Cortex of kidney (tissue), 1 donor: ENCODE measurements at places on chromosomes 5 and 9.

DNA sequence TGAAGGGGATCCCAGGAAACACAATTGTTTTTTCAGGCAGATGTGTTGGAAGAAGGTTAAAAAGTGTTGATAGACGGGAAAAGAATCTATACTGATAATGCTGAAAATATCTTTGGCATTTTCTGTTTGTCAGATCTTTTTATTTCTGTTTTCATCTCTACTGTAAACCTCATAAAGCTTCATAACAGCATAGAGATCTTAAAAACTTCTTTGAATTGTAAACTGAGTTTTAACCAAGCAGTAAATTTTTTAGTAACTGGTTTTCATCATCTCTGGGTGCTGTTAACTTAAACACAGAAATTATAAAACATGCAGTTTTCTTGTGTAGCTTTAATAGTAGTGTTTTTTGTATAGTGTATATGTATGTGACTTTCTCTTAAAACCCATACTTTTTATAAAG, 227.0 kb downstream of the WDR70 start:
- no peak for DNase-seq

DNA sequence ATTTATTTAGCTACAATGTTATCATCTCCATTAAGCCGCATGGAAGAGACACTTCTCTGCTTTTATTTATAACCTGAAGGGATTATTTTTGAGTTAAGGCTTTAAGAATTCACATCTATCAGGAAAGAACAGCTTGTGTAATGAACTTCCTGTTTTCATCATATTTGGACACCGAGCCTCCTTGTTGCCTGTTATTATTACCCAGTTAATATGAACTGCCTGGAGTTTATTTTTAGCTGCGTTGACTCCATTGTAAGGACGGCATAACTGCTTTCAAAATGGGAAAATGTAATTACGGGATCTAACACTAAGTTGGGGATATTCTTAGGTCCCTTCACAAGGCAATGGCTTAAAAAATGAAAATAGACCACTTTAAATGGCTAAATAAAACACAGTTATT, 89.0 kb upstream of the NR4A3 start:
- no peak for DNase-seq

- DNase-seq = no peak
These were observed 12.0 kb downstream of the PCDHAC2 start for GRCh38 chr5:140978260-140978659.

- no peak for DNase-seq
These were observed 49.5 kb upstream of the SUSD1 start for GRCh38 chr9:112224401-112225289.

DNA sequence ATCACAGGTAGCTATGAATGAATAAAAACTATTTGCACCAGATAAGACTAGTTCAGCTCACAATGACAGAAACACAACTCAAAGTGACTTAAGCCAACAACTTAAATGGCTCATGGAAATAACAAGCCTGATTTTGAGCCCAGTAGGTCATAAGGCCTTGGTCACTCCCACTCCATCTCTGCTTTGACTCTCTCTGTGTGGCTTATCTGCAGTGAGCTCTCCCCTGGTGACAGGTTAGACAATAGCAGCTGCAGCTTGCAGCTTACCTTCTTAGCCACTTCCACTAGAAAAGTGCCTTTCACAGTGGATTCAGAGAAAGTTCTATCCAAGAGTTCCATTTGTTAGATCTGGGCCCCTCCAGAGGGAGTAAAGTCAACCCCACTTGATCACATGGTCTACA, 315.7 kb downstream of the RAB3C start:
- DNase-seq = no peak
